Fibroblast of skin of abdomen (primary cell): ENCODE measurements at places on chromosomes 7 and 10.
A peak's percentile ranks its signal among the peaks of the same experiment; 100 is the strongest.

DNA sequence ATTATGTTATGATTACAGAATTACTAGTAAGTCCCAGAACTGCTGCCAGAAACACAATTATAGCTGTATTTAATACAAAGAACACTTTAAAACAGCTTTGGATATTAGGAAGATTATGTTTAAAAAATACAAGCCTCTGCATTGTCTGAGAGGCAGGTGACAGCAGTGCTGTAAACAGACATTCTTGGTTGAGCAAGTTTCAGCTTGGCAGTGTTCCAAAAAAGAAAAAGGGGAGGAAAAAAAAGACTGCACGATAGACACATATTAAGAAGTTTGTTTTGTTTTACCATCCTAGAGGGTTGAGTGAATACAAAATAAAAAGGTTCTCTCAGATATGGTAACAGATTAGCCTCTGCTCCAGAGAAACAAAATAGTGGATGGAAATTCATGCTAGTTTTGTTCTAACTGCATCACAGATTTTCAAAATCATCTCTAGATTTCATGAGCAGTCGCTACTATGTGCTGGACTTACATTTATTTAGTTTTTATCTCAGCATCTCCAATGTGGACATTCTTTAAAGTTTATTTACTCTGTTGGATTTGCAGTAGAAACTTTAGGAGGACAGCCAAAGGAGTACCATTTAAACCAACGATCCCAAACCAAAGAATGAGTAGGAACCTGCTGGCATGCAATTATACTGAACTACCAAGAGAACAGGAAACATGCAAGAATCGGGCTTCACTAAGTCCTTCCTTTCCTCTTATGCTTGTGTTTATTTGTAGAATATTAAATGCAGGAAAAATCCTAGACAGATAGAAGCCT, 9.0 kb downstream of the FAM204A start:
- no peak for DNase-seq

DNA sequence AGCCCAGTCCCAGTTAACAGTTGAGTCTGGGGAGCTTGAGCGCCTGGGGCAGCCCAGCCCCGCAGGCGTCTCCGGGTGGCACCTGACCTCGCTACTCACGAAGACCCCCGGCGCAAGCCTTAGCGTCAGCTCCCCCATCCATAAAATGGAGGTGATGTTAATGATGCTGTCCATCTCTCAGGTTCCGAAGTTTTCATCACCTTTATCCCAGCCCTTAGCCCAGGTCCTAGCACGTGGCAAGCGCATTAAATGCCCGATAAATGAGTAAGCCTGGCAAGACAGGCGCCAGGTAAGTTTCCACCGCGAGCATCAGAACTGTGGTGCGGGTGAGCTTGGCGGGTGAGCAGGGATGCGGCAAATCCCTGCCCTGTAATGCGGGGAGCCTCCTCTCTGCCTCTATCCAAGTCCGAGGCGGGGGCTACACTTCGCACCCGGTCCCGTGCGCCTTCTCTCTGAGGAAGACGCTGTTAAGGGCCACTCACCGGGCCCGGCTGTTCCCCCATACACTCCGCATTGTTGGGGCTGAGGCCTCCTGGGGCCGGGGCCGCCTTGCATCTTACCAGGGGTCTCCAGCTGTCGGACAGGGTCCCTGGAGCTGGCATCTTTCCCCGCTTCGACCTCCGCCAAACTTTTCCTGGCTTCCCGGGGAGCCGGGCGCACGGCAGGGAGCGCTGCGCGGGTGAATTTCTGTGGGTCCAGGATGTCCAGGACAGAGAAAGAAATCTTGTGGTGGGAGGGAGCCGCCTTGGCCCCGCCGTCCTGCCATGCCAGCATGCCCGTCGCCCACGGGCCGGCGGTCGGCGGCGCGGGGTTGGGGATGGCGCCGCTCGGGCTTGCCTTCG, 444 bp downstream of the NKX1-2 start:
- no peak for DNase-seq

DNA sequence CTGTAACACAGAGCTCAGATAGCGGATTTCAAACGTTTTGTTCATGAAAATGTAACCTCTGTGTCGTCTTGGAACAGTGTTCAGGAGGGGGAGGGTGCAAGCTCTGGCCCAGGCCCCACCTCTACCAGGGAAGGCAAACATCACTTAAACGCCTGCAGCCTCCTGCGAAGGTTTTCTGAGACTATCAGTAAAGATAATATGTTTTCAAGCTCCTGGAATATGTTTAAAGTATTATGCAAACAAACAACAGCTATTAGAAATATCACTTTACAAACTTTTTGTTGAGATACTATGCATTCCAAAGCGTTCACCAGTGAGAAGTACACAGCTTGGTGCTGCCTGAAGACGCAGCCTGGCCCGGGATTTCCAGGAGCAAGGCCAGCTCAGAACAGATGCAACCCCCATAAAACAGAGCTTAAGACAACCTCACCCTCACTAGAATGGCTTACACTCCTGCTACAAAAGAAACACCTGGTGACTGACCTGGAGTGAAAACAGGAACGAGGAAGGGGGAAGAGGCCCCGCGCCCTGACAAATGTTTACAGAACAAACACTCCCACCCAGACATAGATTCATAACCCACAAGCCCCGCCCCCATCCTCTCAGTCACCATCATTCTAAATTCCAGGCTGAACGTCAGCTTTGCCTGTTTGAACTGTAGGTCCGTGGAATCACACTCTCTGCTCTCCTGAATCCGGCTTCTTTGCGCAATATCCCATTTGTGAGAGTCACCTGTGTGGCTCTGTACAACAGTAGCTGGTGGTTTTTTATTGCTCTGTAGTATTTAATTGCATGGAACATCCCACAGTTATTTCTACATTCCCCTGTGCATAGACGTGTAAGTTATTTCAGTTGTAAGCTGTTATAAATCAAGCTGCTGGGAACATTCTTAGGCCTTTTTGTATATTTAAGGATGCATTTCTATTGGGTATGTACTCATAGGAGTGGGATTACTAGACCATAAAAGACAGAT, 155.0 kb downstream of the PTPRN2 start:
- peak; percentile 1 for DNase-seq

GRCh38 chr7:101163279-101164070, 1.9 kb downstream of the VGF start:
- no peak for DNase-seq

- DNase-seq, result no peak
Measured at GRCh38 chr7:132708470-132708869, 132.2 kb upstream of the PLXNA4 start.

DNA sequence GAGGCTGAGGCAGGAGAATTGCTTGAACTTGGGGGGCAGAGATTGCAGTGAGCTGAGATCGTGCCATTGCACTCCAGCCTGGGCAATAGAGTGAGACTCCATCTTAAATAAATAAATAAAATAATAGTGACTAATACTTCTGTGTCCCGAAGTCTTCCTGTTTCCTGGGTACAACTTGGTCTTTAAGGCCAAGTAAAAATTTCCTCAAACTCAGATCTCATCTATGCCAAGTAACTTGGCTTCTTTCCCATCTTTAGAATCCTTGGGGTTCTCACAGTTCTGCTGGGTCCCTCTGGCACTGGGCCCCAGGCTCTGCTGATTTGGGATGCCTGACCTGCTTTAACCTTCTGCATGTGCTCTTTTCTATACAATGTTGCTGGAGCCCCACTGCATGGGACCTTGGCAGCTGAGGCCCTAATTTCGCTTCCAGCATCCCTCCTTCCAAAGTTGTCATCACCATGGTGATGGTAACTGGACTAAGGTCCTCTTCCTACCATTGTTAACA, 22.7 kb upstream of the AKR1B10 start:
- DNase-seq, result no peak

DNA sequence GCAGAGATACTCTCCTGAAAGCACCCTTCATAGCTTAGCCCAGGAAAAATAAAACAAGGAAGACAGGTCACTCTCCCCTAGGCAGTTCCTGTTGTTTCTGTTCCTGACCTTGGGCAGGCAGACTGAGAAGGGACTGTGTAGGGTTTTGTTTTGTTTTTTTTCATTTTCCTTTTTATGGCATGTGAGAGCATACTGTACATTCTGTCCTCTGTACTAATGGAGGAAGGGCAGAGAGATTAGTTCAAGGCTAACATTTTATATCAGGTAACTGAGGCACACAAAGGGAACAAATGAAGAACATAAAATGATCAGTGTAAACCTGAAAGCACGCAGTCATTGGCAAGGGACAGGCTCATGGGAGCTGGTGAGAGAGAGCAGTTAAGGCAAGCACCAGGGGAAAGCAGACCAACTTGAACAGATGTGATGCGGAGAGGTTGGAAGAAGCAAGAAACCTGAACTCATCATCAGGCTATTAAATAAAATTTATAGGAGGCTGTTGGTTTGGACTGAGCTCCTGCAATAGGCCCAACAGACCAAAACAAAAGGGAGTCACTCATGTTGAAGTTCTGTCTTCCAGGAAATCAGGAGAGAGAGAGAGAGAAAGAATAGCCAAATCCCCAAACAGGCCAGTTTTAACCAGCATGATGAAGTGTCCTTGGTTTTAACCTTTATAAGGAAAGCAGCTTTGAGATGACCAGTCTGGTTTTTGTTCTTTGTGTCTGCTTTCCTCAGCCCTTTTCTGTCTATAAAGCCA, 34.1 kb upstream of the PDCD4 start:
- DNase-seq, result no peak

DNA sequence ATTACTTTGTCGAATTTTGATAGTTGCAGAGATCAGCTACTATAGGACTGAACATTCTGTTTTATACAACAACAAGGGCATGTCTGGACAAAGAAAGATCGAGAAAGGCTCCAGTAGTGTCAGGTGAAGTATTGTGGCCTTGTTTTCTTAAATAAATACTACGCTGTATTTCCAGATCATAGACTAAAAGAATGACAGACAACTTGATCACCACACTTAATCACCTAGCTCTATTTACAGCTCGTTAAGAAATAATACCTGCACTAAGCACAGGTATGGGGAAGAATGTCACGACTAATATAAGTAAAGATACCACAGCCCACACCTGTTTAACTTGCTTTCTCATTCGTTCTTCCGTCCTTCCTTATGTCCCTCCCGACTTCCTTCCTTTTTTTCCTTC, 269.2 kb downstream of the HGF start:
- DNase-seq, result no peak

- peak; percentile 85 for DNase-seq
Measured at GRCh38 chr7:94620703-94621118, 35.2 kb downstream of the SGCE start.

DNA sequence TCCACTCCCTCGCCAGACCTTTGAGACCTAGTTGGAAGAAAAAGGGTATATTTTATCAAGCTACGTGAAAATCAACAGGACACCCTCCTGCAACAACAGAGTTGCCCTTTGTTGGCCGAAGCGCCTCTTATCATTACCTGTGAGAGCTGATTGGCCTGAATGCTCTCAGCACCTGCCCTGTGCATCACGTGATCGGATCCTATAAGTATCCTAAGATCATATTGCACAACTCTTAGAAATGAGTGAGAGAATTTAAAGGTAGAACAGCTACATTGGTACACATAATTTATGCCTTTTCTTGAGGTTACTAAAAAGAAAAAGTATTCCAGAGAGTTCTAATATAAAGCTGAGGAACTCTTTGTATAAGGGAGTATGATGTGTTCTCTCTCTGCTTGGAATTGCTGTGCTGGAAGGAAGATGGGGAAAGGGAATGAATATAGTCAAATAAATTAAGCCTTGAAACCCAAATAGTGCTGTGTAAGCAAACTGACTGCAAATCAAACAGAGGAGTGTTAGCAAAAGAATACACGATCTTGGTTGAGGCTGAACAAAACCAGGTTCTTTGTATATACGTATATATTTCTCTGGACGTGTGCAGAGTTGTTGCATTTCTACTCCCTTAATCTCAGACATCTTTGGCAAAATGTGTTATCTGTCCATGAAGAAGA, 69.3 kb downstream of the LRRC4 start:
- DNase-seq, result no peak

- peak; percentile 31 for DNase-seq
Measured at GRCh38 chr7:140404565-140405065, 757 bp downstream of the RAB19 start.

GRCh38 chr7:8433477-8434289, at the start of gene NXPH1:
Gene NXPH1 (plus strand): TSS chr7:8433609.
- no peak for DNase-seq

GRCh38 chr7:17434841-17435692, 136.6 kb downstream of the AHR start:
- no peak for DNase-seq

DNA sequence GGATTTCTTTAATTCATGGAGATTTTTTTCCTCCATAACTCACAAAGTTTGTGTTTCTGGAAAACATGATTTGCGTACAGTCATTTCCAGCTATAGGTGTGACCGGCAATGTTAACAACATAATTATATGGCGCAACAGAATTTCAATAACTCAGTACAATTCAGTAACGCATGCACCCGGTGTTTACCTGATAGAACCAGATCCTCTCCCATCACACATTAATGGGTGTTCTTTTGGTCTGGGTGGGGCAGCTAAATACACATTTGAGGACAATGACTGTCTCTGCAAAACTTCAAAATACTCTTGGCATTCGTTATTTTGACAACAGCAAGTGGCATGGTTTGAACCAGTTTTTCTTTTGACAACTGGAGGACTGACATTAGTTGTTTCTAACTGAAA, 102.3 kb downstream of the KLF6 start:
- no peak for DNase-seq

DNA sequence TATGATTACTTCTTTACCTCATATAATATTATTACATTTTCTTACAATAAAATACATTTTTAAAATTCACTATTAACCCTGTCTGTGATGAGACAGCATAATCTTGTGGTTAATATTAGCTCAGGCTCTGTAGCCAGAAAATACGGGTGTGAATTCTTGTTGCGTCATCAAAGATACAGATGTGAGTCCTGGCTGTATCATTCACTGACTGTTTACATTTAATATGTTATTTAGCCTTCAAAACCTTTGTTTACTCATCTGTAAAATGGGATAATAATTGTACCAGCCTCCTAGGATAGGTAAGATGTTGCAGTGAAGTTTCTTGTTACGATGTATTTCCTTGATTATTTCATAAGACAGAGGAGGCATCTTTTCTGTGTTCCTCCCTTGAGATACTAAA, 184.7 kb upstream of the PRPS1L1 start:
- peak; percentile 46 for DNase-seq

DNA sequence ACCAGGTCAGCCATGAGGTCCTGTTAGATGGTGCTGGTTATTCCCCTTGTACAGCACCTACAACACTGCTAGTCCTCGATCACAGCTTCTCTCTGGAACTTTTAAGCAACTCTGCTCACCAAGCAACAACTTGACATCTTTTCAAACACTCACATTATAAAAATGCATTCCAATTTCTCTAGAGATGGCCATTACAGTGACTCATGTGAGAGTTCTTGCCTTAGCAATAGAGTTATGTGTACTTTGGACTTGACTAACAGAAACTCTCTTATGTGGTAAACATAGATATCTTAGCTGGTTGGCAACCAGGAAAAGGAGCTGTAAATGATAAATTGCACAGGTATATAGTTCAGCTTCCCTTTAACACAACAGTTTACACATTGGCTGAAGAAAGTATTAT, 122.2 kb downstream of the PDE1C start:
- peak; percentile 86 for DNase-seq
